Type B pancreatic cell (in vitro differentiated cells): ENCODE measurements at places on chromosomes 1 and 21.

DNA sequence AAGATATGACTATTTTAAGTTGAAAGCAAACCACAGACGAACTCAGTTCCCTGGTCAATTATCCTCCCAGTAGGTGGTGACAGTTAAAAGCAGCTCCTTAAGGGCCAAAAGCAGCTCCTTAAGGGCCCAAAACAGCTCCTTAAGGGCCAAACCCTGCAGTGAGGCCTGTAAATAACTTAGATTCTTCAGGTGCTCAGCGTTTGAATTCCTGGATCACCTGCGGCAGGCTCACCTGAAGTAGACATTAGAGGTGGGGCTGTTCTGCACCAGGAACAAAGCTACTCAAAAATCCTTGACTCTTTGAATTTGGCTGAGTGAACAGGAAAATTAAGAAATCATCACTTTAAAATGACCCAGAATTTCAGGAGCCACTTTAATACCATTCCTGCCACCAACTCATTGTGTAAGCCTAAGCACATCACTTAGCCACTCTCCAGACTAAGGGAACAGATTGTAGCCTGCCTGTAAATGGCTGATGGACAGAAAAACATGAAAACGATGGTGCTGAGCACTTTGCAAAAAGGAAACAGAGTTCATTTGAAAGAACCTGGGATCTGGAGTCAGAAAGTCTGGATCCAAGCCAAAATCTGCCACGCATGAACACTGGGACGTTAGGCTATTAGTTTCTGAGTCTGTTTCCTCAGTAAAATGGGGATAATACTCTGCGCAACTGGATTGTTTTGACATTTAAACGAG is 126.9 kb downstream of the LRIG2 start:
- no peak for DNase-seq

DNA sequence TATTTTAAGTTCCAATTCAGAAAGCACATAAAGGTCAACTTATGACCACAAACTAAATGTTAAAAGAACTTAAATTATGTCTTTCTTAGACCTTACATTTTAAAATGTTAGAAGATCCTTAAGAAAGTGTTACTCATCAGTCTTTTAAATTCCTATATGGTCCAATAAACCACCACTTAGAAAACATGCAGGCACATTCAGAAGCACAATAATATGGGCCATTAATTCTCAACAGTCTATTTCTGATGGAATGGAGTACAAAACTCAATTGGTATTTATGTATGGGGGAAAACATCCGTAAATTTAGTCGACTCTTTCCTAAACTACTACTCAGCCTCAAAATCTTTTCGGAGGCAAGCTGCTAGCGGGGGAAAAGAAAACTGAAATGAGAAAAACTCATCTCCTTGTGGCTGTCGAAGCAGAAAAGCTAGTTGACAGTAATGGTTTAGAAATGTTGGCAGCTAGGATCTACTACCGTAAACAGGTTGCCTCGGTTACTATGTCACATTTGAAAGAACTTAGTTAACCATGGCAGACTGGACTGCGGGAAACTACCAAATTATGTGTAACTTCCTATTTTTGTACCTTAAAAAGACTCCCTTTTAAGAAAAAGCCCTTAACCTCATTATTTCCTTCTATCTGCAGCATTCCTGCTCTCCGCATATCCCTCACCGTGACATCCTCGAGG is 1.0 kb downstream of the TRMT1L start:
- no peak for DNase-seq

- no peak for DNase-seq
Observed at GRCh38 chr1:56188221-56188620, 391.1 kb downstream of the PLPP3 start.

- no peak for DNase-seq
Observed at GRCh38 chr1:9135073-9135836, 6.4 kb upstream of the GPR157 start.

DNA sequence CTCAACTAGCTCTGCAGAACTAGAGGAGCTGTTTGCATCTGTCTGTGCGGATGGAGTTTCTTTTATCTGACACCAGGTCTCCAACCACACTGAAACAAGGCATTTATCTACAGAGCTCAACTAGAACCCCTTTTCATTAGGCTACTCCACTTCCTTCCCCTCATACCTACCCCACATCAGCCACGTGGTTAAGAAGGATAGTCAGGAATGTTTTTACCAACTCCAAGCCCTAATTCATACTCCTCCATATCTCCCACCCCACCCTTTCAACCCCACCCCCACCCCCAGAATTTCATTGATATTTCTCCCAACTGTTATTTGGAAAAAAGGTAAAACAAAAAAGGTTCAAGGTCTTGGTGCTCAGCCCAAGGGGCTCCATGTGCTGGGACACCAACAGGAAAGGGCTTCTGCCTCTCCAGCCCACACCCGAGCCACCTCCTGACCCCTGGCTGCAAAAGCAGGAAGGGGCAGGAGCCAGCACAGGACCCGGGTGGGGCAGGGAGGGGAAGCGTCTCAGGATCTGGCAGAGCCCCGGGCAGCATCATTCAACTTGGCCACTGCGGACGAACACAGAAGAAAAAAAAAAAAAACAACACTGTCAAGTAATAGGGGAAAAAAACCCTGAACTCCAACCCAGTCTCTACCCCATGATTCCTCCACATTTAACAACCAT is 7.0 kb downstream of the ENSA start:
- no peak for DNase-seq

- no peak for DNase-seq
Observed at GRCh38 chr1:158686111-158687009, at the start of gene SPTA1. SPTA1 (minus strand) TSS chr1:158686715; CDS start chr1:158686517, 198 bp downstream.

- no peak for DNase-seq
Observed at GRCh38 chr1:45152126-45152525, 54.3 kb downstream of the ZSWIM5 start.

- DNase-seq, result no peak
Observed at GRCh38 chr1:53198241-53198651, 1.6 kb downstream of the CPT2 start.
